ENCODE measurements at places on chromosomes 7 and 10. TPM values are rescaled to one million over a fixed set of nuclear protein-coding genes. Genes with fewer than 3 reads are reported as not detected.

GRCh38 chr7:51226063-51226755 lies 90.4 kb downstream of the COBL start:
- DNase-seq: no peak

DNA sequence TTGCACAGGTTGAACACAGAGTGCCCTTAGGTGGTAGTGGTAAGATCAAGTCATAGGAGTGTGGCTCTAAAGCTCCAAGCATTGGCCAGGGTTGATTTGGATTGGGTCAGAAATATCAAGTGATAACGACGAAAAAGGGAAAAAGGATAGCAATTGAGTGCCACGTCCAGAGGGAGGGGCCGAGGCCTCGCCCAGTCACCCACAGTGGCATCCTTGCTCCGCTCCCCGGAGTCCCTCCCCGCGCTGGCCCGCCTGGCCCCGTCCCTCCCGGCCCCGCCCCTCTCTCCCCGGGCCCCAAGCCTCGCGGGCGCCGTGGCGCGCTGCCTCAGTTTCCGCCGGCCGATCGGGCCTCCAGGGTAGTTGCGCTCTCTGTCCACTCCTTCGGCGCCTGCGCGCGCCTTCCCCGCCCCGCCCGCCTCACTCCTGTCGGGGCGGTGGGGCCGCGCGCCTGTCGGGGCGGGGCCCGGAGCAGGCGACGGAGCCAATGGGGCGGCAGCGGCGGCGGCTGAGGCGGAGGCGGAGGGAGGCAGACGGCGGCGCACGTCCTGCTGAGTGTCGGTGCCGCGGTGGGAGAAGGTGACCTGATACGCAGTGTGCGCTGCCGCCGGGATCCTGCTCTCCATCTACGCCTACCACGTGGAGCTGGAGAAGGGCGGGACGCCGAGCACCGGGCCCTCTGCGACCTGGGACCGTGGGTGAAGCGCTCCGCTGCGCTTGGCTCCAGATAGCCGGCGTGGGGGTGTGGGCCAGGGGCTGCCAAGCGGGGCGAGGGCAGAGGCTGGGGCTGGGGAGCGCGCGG lies 209.1 kb upstream of the ZNF722 start:
- peak; percentile 20 for DNase-seq

- no peak for DNase-seq
Observed at GRCh38 chr10:114548662-114549061, 109.4 kb downstream of the ABLIM1 start.

Gene MEPCE
- total RNA-seq: 60.1 TPM

DNA sequence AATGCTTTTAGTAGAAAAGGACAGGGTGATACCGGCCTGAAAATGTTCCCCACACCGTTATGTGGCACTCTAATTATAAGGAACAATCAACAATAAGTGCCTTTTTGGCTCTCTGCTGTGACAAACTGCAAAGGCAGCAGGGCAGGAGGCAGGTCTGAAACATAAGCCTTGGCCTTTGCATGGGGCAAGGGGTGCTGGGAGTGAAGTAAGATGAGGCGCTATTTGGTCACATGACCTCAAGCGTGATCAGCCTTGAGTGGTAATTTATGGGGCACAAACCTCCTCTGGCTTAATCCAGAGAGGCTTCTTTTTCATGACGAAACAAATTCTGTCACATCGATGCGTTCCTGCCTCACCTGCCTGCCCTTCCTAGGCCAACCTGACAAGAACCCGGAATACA lies 202.7 kb downstream of the TAX1BP1 start:
- no peak for DNase-seq

Gene CCDC3
- total RNA-seq: 0.14 TPM

Gene ARHGEF35
- 6.8 TPM for total RNA-seq

Measured in activated naive CD8-positive, alpha-beta T cell treated with anti-CD3 and anti-CD28 coated beads for 36 hours (primary cell).